Left lung (tissue), 14 donors: ENCODE measurements at places on chromosomes 5 and 9. TPM values are rescaled to one million over a fixed set of nuclear protein-coding genes. Genes with fewer than 3 reads are reported as not detected.

Gene CENPH
- 16.8 TPM for polyA plus RNA-seq

Gene SV2C
- 0.40 TPM for polyA plus RNA-seq

GRCh38 chr9:75175395-75175794, 87.1 kb downstream of the OSTF1 start:
- no peak for DNase-seq

DNA sequence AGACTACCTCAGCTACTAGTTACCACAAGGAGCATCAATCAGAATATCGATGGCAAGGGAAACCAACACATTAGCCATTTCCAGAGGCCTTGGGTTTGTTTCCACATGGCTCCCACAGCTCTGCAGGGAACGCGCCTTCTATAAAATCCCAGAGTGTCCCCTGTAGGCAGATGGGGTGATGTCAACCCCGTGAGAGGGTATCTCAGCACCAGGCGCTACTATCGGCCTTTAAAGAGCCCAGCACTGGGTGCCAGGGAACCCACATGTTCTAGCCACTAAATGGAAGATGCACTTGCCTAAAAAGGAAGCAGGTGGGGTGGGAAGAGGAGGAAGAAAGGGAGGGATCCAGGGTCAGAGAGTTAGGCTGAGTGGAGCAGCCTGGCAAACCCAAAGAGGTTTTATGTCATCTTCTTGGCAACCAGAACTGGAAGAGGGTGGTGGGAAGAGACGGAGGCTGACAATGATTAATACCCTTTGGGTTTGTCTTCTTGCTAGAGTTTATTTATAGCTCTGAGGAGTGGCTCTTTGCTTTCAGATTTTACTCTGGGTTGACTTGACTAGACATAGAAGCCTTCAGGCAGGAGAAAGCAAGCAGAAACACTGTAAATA, 19.9 kb downstream of the MACROH2A1 start:
- no peak for DNase-seq
